Suppressor macrophage treated with lipopolysaccharide for 4 hours (primary cell): ENCODE measurements at places on chromosomes 2 and 18.

DNA sequence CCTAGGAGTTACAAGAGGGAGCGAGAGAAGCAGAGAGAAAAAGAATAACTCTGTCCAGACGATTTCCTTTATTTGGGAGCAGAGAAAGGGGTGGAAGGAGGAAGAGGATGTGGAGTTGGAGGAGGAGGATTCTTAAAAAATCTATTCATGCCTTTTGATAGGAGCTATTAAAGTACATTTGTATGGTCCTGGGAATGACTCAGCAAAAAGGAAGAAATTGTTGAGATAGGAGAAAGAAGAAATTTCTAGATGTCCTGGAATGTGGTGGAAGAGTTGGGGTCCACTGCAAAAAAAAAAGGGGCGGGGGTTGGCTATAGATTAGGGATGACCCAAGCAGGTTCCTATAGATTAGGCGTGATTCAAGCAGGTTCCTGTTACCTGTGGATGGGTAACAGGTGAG, 32.4 kb upstream of the RPRM start:
- no peak for DNase-seq

GRCh38 chr2:54855434-54855833, 132.0 kb downstream of the EML6 start:
- no peak for DNase-seq

DNA sequence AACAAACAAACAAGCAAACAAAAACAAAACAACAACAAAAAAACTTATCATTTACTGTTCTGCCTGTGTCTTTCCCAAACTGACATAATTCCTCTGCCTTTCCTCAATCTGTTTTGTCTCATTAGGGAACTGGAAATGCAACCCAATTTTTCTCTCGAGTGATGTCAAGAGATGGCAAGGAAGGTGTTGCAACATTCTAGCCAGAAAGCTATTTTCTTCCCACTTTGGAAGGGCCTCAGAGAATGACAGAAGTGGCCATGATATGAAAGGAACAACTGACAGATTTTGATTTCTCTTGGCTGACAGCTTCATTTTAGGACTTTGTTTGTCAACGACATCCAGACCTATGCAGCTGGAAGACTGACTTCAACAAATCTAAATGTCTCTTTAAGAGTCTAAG, 24.7 kb downstream of the RND3 start:
- DNase-seq: peak; percentile 67

DNA sequence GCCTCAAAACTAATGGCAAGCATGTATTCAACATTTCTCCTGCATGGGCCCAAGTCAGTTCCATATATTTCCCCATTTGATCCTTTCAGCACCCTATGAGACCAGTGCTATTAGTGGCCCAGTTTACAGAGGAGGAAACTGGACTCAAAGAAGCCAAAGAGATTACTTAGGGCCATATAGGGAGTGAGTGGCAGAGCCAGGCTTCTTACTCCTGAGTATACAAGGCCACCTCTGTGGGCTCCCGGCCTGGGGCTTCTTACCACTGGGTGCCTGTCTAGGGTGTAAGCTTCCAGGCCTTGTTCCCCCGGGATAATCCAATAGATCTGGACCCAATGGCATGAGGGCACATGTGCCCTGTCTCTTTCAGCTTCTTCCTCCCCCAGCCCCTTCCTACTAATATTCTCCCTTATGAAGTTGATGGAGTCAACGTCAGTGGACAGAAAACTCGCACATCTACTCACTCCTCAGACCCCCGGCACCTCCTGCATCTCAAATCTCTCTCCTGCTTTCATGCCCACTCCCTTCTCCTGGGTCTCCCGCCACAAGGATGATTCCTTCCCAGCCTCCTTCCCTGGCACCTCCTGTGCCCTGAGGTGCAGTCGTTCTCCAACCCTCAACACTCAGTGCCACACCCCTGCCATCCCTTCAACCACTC, 222.6 kb downstream of the ANAPC1 start:
- no peak for DNase-seq

- DNase-seq: peak; percentile 96
These were observed 47.1 kb upstream of the REL start for GRCh38 chr2:60834270-60834717.

GRCh38 chr2:86764661-86765309, 25.9 kb downstream of the CD8A start:
- DNase-seq: peak; percentile 55

GRCh38 chr2:98537390-98538126, 70.8 kb downstream of the COA5 start:
- no peak for DNase-seq

GRCh38 chr2:205013586-205013985, 468.3 kb downstream of the PARD3B start:
- no peak for DNase-seq

- DNase-seq: peak; percentile 78
These were observed 10.8 kb downstream of the GLS start for GRCh38 chr2:190891372-190891771.

DNA sequence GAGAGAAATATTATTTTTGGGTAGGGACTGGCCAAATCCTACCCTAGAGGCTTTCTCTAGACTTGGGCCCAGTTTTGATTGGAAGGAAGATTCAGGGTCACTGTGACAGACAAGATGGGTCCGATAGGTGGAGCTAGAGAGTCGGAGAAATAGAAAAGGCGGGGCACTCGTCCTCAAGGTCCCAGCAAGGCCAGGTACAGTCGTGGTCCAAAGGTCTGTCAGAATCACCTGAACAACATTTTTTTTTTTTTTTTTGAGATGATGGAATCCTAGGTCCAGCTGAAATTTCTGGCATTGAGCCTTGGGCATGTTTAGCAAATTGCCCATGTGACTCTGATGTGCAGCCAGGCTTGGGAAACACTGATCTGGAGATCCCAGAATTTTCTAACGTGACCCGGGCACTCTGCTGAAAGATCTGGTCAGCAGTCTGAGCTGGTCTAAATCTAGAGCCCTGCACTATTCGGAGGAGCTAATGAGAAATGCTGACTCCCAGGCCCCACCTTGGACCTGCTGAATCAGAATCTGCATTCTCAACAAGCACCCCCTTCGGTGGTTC, 23.0 kb upstream of the NTSR2 start:
- peak; percentile 82 for DNase-seq

DNA sequence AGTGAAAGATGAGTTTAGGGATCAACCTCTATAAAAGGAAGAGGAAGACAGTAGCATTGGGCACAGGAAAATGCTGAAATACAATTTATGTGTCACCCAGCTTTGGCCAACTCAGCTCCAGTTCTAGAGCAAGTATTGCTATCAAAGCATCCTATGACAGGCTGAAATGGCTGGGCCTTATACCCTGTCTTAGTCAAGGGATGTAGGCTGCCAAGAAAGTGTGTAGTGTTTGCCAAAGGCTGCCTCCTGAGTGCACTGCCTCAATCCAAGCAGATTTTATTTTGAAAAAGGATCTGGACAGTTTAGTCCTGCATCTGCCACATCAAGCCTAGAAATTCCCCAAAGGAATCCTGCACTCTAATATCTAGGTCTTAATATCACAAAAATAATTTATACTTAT, 359.9 kb upstream of the ZC3H15 start:
- DNase-seq: no peak

DNA sequence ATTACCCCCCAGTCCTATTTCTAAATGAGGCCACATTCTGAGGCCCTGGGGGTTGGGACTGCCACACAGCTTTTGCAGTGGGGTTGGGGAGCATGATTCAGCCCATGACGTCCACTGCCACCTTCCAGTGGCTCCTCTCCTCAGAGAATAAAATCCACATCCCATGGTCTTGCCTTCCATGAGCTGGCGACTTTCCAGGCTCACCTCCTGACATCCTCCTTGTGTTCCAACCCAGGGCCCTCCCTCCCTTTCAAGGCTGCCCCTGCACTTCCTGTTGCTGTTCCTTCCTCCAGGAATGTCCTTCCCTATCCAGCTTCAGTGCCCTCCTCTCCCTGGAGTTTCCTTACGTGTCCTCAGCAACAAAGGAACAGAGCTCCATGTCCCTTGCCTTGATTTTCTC, 187.3 kb upstream of the ID2 start:
- no peak for DNase-seq

DNA sequence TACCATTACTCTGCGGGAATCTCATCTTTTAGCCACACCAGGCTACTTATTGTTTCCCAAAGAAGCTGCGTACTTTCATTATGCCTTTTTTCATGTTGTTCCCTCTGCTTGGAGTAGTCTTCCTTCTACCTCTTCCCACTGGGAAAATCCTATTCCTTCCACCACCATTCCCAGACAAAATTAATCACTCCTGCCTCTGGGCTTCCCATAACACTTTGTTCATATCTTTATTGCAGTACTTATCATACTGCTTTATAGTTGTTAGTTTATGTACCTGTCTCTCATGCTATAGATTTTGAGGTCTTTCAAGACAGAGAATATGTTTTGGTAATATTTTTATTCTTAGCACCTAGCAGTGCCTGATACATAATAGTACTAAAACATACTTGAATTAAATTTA, 16.2 kb downstream of the OTX1 start:
- no peak for DNase-seq

DNA sequence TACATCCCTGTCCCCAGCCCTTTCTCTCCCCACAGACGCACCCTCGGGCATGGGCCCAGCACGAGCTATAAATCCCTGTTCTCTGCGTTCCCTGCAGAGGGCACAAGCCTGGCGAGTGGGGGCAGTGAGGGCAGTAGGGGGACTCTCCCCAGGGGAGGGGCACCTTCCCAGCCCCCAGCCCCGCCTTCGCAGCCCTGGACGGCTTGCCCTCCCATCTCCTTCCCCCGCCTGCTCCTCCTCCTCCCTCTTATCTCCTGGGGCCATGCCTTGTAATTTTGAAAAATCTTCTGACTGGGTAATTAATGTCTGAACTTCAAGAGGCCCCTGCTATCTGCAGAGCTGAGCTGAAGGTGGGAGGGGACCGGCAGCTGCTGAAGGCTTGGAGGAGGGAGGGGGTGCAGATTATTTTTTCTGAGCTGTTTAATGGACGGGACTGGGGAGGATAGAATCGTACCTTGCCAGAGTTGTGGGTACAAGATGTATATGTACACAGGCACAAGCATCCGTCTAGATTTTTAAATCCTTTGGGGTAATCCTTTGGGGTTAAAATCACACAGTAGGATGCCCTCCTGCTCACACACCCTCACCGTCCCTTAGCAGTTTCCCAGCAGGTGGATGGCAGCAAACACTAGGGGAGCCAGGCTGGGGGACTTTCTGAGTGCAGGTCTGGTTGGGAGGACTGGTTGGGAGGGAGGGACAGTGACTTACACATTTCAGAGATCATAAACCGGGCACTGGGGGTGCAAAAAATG, 121.9 kb downstream of the SMAD7 start:
- no peak for DNase-seq

DNA sequence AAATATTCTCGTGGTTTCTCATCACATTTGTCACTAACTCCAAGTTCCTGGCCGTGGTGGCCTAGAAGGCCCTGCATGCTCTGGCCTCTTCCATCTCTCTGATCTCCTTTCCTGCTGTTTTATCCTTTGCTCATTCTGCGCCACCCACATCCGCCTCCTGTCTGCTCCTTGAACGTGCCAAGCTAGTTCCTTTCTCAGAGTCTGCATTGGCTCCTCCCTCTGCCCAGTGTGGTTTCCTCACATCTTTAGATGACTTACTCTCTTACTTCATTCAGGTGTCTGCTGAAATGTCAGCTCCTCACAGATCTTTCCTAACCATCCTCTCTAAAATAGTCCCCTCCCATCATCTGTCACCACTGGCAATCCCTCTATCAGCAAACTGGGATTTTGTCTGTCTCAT, 158.6 kb upstream of the RBMS1 start:
- DNase-seq: peak; percentile 68

DNA sequence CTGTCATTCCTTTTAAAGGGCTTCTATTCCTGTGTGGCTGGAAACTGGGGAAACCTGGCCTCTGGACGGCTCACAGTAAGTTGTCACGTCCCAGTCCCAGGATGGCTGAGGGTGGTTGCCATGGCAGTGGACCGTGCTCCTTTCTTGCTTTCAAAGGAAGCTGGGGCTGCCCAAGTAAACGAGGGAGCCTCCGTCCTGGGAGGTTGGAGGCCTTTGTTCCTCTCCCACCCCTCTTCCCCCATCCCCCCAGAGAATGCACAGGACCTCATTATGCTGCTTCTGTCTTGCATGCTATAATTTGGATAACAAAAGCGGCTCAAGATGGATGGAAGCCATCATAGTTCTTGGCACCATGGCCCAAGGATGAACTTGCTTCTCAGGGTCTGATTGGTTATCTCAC, 325.5 kb upstream of the HS6ST1 start:
- DNase-seq: no peak

DNA sequence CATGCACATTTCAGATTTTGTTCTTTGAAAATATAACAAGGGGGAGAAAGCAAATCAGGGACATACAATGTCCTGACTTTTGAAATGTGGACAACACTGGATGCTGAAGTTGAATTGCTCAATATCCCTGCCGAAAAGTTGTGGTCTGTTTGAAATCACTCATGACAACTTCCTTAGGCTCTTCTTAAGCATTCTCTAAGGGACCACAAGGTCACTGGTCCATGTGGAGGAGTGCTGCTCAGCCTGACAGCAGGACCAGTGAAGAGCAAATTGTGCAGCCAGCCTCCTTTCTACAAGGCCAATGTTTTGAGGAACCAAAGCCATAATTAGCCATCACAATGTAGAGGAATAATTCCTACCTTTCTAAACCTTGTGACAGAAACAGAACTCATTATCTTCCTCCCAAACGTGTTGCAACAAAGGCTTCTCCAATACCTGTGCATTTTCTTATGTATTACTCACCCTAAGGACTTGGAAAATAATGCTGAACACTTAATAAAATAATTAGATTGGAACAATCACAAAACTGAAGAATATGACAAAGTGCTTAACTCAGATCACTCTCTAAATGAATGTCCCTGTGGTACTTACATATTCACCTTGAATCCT, 1477.6 kb upstream of the NXPH2 start:
- DNase-seq: no peak

- DNase-seq: no peak
These were observed 55.7 kb upstream of the SLC39A10 start for GRCh38 chr2:195601361-195601760.

GRCh38 chr2:20612925-20613916, 37.7 kb downstream of the HS1BP3 start:
- no peak for DNase-seq

- DNase-seq: no peak
These were observed 173.3 kb upstream of the MGAT5 start for GRCh38 chr2:134080386-134081089.

DNA sequence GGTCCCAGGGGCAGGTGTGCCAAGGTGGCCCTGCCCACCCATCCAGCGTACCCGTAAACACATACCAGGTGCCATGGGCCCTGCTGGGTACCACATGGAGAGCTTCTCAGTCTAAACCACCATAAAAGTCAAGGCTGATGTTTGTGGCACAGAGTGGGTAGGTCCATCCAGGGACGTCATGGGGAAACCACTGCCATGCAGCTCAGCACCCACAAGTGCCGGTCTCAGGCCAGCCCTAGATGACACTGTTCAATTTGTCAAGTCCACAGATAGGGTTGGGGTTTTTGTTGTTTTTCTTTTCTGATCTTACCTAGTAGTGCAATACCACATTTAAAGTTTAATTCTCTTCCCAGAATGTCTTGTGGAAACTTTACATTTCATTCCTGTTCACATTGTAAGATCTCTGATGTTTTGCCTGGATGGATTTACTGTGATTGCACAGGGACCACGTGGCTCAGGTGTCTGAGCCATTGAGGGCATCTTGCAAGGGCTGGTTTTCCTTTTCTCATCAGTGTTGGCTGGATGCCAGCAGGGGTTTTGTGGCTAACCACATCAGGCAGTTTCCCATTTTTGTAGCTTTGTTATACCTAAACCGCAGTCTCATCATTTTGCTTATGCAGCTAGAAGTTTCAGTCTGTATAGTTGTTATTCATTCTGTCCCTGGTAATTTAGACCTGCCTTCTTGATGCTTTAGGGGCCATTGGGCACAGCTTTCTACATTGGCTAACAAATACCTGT, 64.7 kb downstream of the STK25 start:
- DNase-seq: peak; percentile 23

- DNase-seq: no peak
These were observed 116.2 kb downstream of the METTL8 start for GRCh38 chr2:171317492-171318125.
